Fibroblast of the aortic adventitia (primary cell): ENCODE measurements at places on chromosomes 1 and 21. TPM values are rescaled to one million over a fixed set of nuclear protein-coding genes. Genes with fewer than 3 reads are reported as not detected.

The FGR gene
- 0.18 TPM in 1 of 2 replicates, not detected in the other for total RNA-seq

The NOS1AP gene
- total RNA-seq: 0.18 TPM in 1 of 2 replicates, not detected in the other

The CHI3L2 gene
- total RNA-seq: 6.2 and 10.5 TPM in 2 replicates

The MPL gene
- total RNA-seq: not detected in 2 replicates

The PTPRF gene
- 18.2 and 23.6 TPM in 2 replicates for total RNA-seq

The GJA8 gene
- total RNA-seq: not detected in 2 replicates

The PTGS2 gene
- 1.2 and 15.0 TPM in 2 replicates for total RNA-seq

The SLC1A7 gene
- 0.41 and 3.8 TPM in 2 replicates for total RNA-seq

The ATP5PB gene
- 301 and 327 TPM in 2 replicates for total RNA-seq

The LCE1B gene
- total RNA-seq: not detected in 2 replicates

The PTCH2 gene
- total RNA-seq: 0.36 and 0.57 TPM in 2 replicates

The TBCE gene
- total RNA-seq: 25.5 and 30.5 TPM in 2 replicates

The LCE2C gene
- total RNA-seq: not detected in 2 replicates

The NBPF9 gene
- total RNA-seq: 15.0 and 20.5 TPM in 2 replicates

The ZNF593OS gene
- not detected in 2 replicates for total RNA-seq

The HSD11B1 gene
- total RNA-seq: 6.3 and 33.3 TPM in 2 replicates

The RASAL2 gene
- total RNA-seq: 30.5 and 32.6 TPM in 2 replicates

The GJC2 gene
- total RNA-seq: 2.0 and 2.6 TPM in 2 replicates

The BGLAP gene
- 0.18 TPM in 1 of 2 replicates, not detected in the other for total RNA-seq

The NIBAN1 gene
- total RNA-seq: 121 and 131 TPM in 2 replicates

The RAB7B gene
- total RNA-seq: 4.3 and 7.4 TPM in 2 replicates

The CACHD1 gene
- 7.3 and 11.6 TPM in 2 replicates for total RNA-seq

The B3GALT2 gene
- 0.18 and 1.2 TPM in 2 replicates for total RNA-seq

The AK5 gene
- total RNA-seq: 13.5 and 18.8 TPM in 2 replicates

The SH2D1B gene
- total RNA-seq: under 0.01 TPM in 1 of 2 replicates, not detected in the other

The NEXN gene
- 17.6 and 66.4 TPM in 2 replicates for total RNA-seq

The KCNK2 gene
- 33.0 and 64.3 TPM in 2 replicates for total RNA-seq

The GBP6 gene
- not detected in 2 replicates for total RNA-seq

The PRKAA2 gene
- 0.16 and 3.7 TPM in 2 replicates for total RNA-seq

The LCK gene
- total RNA-seq: not detected in 2 replicates

The RGS8 gene
- 0.16 TPM in 1 of 2 replicates, not detected in the other for total RNA-seq

The OR6P1 gene
- total RNA-seq: not detected in 2 replicates

The TEX38 gene
- not detected in 2 replicates for total RNA-seq

The CMPK1 gene
- 87.8 and 138 TPM in 2 replicates for total RNA-seq

The KNCN gene
- total RNA-seq: not detected in 2 replicates

The OR2T33 gene
- total RNA-seq: not detected in 2 replicates

The TNFRSF9 gene
- total RNA-seq: under 0.01 and 0.90 TPM in 2 replicates

The HSD3B1 gene
- total RNA-seq: not detected in 2 replicates

The LRRIQ3 gene
- 1.3 and 1.4 TPM in 2 replicates for total RNA-seq

The DCST1 gene
- total RNA-seq: not detected in 2 replicates

The SERPINC1 gene
- not detected in 2 replicates for total RNA-seq

The KCNN3 gene
- 0.09 and 0.25 TPM in 2 replicates for total RNA-seq

The FABP3 gene
- 44.2 and 60.6 TPM in 2 replicates for total RNA-seq

The SPSB1 gene
- 18.2 and 37.6 TPM in 2 replicates for total RNA-seq

The DAB1 gene
- 0.45 and 3.2 TPM in 2 replicates for total RNA-seq

The AMY1B gene
- total RNA-seq: not detected in 2 replicates

The ACTL8 gene
- total RNA-seq: not detected in 2 replicates

The LRRC38 gene
- total RNA-seq: not detected in 2 replicates

The HFM1 gene
- total RNA-seq: 0.49 and 2.0 TPM in 2 replicates

The KCNQ4 gene
- not detected in 2 replicates for total RNA-seq

The MAN1C1 gene
- total RNA-seq: 6.6 and 32.0 TPM in 2 replicates

The OR6N1 gene
- 0.16 TPM in 1 of 2 replicates, not detected in the other for total RNA-seq

The TBX15 gene
- total RNA-seq: 0.33 and 0.63 TPM in 2 replicates

The RIT1 gene
- 33.7 and 35.4 TPM in 2 replicates for total RNA-seq

The OR2T29 gene
- not detected in 2 replicates for total RNA-seq

The LCE2A gene
- total RNA-seq: not detected in 2 replicates
